ENCODE measurements at places on chromosomes 2 and 18.

DNA sequence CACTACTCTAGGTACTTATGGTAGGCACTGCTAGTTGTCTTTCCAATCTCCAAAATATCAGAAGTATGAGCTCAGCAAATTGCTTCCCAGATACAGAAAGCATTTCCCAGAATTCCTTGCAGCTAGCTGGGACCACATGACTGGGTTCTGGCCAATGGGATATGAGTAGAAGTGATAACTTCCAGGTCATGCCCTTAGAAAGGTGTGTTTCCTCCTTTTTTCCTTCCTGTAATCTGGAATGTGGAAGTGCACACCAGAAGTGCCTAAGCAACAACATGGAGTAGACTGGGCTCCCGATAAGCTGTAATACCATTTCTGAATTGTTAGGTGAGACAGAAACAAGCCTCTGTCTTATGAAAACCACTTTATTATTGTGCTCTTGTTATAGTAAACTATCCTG is 279.8 kb downstream of the ZNF385B start:
- DNase-seq = no peak

- DNase-seq = no peak
These were observed 3.0 kb upstream of the ASB1 start for GRCh38 chr2:238423561-238424312.

DNA sequence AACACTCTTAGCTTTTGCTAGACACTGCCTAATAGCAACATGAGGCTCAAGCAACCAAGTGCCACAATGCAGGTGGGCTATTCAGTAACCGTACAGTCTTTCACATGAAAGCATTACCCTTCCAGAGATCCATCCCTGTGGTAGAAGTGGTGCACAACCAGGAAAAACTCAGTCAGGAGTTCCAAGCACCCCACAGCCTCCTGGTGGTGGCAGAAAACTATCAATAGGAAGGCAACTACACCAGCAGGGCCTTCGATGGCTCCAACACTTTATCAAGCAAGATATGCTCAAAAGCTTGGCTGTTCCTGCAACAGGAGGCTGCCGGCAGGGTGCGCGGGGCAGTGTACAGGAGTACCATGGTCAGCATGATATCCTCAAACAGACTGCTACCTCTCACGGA is 176.1 kb upstream of the DLGAP1 start:
- DNase-seq = no peak

- DNase-seq = no peak
These were observed 29.2 kb upstream of the STK17B start for GRCh38 chr2:196200557-196200956.

DNA sequence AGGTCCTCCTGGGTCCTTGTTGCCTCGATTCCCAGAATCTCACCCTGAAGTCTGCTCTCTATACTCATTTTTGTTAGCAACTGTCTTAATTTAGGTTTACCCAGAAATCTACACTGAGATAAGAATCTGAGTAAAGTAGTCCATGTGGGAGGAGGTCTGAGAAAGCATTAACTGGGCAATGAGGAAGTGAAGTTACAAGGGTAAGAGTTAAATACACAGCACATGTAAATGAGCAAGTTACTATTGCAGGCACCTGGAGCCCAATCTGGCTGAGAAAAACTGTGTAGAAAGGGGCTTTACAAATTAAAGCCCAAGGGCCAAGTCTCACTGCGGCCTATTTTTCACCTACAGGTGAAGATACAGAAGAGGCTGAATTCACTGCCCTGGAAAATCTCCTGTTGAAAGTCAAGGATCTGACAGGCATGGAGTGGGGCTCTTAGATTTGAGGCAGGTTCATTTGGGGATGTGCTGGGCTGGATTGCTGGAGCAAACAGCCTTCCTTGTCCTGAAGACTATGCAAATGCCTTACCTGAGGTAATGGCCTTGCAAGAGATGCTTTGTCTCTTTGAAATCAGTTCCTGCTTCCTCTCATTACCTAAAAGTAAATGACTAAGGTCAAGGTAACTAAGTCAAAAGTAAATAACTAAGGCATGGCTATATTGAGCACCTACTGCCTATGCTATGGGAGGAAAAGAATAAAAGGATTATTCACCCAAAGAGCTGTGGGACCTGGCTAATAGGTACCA is 84.4 kb upstream of the DYNAP start:
- DNase-seq = no peak

DNA sequence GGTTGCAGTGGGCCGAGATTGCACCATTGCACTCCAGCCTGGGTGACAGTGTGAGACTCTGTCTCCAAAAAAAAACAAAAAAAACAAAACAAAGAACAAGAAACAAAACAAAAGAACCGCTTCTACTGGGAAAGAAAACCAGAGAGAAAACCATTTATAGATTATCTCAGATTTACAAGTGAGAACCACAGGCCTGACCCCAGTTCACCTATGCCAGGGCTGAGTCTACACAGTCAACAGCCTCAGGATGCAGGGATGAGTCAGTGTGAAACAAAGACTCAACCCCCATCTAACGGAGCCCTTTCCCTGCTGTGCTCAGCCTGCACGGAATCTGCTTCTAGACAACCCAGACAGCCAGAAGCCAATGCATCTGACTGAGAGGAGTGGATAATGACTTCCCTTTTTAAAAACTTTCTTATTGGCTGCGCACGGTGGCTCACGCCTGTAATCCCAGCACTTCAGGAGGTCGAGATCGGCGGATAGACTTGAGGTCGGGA is 25.5 kb upstream of the YWHAQ start:
- DNase-seq = no peak
